ENCODE measurements at places on chromosomes 1 and 21.

DNA sequence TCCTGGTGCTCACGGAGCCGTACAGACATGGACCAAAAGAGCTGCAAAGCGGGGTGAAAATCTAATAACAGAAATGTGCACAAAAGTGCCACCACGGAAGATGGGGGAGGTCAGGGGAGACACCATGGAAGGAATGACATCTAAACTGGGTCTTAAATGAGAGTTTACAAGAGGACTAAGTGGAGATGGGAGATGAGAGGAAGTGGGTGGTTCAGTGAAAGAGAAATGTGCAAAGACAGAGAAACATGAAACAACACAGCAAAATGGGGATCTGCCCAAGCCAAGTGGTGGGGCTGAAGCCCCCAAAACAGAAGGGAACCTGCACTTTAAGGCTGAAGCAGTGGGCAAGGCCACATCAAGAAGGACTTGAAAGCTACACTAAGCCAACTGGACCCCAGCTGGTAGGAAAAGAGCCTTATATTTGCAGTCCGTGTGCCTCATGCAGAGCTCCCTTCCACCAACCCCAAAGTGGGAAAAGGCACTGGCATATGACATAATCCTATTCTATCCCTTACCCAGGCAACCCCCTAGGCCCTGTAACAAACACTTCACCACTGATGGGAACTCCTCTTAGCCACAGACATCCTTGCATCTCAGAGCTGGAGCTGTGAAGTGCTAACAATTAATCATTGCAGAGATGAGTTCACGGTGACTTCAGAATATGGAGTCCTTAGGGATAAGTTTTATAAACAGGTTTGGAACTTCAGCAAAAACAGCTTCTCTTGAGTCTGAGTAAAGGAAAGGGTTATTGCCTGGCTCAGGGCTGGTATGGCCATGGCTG is 198.6 kb upstream of the EDN2 start:
- DNase-seq = no peak

- no peak for DNase-seq
These were observed 1.7 kb upstream of the KCNE2 start for GRCh38 chr21:34362136-34362444.

DNA sequence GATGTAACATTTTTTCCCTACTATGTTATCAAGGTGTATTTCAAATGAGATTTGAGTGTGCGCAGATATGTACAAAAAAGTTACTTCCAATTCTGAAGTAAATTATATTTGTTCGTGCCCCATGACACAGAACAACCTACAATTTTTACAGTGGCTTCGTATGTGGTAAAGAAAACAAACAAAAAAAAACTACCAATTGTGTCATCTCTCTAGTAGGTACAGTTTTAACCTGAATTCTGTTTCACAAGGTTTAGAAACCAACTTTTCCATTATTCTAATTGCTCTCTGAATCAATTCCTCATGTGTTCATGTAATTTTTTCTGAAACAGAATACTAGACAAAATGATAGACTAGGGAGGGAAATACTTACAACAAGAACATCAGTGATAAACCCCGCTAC is 7.4 kb downstream of the SCAF4 start:
- no peak for DNase-seq

DNA sequence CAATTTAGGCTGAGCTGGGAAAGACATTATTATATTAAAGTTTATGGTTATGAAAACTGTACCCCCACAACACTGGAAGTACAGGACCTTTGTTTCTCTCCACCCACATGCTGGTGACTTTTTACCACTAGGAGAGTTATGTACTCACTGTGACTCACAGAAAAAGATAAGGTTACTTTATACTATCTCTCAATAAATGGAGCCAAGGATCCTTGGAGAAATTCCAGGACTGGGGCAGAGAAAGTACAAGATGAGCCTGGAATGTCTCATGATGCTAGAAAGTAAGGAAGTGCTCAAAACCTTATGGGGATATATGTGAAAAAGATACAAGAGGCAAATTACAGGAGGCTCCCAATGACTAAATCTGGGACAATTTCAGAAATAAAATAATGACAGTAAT is 63.9 kb upstream of the C1orf105 start:
- DNase-seq = no peak

DNA sequence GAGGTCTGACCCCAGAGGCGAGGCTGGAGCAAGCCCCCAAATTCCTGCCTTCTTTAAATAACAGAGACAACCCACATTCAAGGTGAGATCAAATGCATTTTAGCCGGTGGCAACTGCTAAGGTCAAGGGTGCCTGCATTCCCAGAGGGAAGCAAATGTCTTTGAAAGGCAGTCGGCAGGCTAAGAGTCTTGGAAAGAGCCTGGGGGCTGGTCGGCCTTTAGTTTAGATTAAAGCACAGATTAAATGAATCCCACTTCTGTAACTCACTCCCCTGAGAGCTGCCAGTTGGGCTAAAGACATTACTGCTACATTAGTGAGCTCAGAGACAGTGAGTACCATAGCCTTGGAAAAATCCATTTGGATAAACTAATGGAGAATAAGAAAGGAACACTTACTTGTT is 59.2 kb downstream of the HTR6 start:
- DNase-seq = no peak

GRCh38 chr1:208336137-208336518 is 91.9 kb upstream of the PLXNA2 start:
- DNase-seq = no peak

DNA sequence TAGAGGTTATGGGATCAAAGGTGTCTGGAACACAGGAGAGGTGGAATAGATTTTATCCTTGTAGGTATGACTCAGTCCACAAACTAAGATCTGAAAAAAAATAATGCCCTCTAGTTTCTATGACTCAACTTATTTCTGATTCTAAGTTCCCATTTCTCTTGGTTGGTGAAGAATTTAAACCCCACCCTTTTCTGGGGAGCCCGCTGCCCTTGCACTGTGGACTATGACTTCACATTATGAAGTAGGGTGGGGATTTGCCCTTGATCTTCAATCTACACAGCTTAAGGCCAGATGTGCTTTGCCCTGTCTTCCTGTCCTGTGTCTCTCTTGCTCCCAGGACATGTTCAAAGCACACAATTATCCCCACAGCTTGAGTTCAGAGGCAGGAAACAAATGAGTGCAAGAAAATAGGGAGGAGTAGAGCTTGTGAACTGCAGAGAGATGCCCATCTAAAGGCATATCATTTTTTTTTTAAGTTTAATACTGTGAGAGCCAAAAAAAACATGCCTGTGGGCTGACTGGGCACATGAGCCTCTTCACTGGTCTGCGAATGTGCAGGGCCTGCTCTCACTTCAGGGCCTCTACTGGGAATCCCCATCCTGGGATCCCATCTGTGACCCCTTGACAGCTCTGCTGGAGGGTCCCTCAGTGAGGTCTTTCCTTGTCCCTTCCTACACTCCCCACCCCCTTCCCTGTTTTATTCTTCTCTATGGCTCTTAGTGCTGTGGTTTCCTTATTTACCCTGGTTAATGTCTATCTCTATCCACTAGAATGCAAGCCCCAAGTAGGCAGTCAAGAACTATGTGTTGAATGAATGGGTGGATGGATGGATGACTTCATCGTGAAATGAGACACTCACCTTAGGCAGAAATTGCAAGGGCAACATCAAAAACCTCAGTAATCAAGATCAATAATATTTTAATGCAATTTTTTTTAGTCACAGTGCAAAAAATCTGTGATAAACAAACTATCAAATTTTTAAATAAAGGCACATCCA is 61.5 kb downstream of the CD58 start:
- DNase-seq = peak; percentile 37

GRCh38 chr1:205298191-205298994 is 23.2 kb downstream of the NUAK2 start:
- no peak for DNase-seq

- DNase-seq = peak; percentile 62
These were observed 4.9 kb upstream of the POFUT2 start for GRCh38 chr21:45292399-45293219.

DNA sequence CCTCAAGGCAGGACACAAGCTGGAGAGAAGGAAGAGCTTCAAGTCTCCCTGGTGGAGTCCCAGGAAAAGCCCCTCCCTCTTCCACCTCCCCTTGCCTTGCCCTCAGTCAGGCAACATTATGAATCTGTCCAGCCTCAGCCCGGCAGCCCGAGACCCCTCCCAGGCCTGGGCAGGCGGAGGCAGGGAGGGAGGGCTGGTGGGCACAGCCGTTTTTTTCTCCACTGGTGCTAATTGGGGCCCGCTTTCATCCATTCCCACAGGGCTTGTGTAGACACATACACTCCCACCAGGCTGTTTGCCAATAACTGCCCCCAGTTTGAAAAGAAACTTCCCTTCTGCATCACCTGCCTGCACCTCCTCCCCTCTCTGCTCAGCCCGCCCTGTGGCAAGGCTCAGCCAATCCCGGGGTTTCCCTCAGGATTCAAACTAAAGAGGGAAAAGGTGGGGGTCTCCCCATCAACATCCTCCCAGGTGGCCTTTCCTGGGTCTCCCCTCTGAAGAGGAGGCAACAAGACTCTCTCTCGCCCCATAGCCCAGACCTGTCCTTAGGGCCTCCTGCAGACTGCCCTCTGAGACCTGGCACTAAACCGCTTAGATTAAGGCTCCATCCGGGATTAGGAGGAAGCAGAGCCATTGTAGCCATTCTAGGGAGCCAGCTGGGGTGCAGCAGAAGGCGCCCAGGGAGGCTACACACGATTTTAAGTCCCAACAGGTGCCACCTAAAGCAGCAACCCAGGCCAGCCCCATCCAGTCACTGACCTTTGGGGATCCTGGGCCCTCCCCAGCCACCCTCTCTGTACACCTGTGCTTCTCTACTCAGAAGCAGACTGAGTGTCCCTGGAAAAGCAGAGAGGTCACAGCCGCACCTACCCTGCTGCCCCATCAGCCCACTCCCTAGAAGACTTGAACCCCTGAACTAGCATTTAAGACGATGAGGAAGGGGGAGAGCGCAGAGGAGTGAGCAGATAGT is 3.5 kb downstream of the IGSF9 start:
- no peak for DNase-seq

GRCh38 chr1:37372711-37373110 is 101.7 kb upstream of the ZC3H12A start:
- no peak for DNase-seq

GRCh38 chr1:230320804-230321203 is 105.3 kb downstream of the PGBD5 start:
- no peak for DNase-seq

Measured in CD8-positive, alpha-beta T cell (primary cell).